ENCODE measurements at places on chromosomes 3 and 15. TPM values are rescaled to one million over a fixed set of nuclear protein-coding genes. Genes with fewer than 3 reads are reported as not detected.

CACNA2D2 gene
- polyA plus RNA-seq, result 8.2 TPM

- no peak for DNase-seq
Measured at GRCh38 chr3:193879099-193879863, 256.7 kb upstream of the HES1 start.

GRCh38 chr3:132225664-132226063, 91.5 kb upstream of the ACP3 start:
- DNase-seq, result no peak

DNA sequence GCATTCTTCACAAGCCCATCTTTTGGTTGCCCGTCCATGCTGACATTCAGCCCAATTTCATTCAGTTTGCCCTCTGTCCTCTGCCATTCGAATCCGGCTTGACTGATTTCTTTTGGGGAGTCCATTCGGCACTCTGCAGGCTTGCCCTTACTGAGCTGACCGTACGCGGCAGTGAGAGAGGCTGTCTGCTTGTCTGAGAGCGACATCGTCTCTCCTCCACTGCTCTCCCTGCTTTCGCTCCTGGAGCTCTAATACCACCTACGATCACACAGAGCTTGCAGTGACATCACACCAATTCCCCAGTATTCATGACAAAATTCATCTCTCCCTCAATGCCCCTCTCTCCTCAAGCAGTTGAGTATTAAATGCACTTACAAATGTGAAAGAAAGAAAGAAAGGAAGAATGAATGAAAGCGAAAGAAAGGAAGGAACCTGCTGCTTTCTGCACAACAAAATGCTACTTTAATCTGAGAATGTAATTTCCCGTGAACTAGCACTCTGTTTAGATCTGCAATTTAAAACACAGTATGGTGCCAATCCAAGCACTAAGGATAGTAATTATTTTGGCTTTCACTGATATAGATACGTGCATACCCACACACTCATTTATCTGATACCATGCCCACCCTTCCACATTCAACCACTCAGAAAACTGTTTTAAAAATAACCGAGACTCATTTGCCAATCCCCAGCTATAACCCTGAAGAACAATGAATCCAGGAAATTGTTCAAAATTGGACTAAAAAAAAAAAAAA, 89.5 kb downstream of the DHX30 start:
- no peak for DNase-seq

GRCh38 chr3:118400086-118400485, 634.6 kb downstream of the IGSF11 start:
- no peak for DNase-seq

DNA sequence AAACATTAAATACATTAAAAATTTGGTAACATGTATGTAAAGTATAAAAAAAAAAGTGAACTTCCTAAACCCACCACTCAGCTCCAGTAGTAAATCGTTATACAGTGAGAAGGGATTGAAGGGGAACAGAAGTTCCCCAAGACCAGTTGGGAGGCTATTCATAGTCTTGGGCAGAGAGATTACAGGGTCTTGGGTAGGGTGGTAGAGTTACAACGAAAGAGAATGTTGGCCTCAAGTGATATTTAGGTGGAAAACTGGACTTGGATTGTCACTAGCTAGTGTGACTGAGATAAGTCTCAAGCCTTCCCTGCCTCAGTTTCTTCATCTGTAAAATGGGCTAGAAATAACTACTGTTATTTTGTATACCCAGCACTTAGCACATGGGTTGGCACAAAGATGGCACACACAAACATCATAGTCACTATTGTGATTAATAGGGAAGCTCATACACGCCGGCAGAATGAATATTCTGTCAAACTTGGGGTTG, 431 bp upstream of the YEATS2 start:
- no peak for DNase-seq

Measured in hindlimb muscle (tissue), 1 donor.